Stimulated activated CD4-positive, alpha-beta T cell treated with anti-CD3 and anti-CD28 coated beads, Interleukin-15, amount 100 ng/mL, for 24 hours (primary cell): ENCODE measurements at places on chromosomes 11 and 22.

DNA sequence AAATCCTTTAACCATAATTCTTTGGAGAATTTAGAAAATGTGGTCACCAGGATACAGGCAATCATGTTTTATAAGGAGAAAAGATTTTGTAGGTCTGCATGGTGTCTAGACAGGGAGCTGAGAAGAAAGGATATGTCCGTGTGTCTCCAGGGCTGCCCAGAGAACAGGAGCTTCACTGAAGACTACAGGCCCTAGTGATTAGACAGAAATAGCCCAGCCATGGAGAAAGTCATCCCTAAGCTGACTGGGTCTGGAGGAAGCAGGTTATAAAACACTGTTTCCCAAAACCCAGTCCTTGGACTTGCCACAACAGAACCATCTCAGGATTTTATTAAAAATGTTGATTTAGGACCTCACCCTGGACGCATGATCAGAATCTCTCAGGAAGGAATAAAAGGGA is 84.4 kb downstream of the GALNT18 start:
- no peak for DNase-seq

- no peak for DNase-seq
Measured at GRCh38 chr22:49099496-49100124, 728.1 kb downstream of the BRD1 start.

- DNase-seq = no peak
Measured at GRCh38 chr11:32161293-32161692, 70.4 kb downstream of the RCN1 start.

DNA sequence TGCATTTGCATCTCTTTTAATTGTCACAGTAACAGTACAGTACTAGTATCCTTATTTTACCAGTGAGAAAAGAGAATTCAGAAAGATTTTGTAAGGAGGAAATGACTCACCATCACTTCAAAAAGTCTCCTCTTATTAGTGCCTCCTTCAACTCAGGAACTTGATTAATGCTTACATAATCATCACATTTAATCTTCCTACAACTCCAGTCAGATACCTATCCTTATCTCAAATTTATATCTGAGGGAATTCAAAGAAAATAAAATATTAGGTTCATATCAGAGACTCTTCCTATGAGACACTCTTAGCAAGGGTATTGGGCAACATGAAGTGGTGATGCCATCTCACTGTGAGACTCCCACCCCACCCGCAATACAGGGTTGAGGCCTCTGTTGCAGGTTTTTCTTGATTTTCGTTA is 26.1 kb upstream of the CTSC start:
- DNase-seq = no peak

DNA sequence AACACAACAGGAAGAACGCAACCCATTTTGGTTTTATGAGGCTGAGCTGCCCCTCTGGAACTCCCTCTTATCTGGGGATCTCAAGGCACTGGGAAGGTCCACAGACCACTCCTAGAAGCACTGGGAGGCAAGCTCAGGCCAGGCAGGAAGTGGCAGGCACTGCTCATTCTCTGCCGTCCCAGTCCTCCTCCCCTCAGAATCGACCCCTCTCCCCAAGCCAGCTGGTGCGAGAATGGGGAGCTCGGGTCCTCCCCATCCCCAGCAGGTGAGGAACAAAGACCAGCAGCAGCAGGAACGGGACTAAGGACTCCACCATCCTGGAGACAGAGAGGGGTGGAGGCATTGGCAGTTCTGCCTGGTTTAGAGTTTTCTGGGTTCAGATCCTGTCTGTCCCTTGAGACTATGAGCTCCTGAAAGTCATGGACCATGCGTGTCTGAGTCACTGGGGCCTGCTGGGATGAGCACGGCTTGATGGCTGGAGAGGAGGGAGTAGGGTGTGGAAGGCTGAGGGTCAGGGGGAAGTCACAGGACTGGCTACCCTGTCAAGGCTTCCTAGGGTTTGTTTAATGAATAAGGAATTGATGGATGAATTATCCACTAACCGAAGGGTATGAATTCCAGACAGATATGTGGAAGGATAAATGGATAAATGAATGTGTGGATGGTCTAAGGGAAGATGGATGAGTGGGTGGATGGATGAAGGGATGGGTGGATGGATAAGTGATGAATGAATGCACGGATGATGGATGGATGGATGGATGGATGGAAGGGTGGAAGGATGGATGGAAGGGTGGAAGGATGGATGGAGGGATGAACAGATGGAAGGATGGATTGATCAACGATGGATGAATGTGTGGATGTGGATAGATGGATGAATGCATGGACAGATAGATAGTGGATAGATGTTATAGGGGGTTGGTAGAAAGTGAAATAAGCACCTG is 6.4 kb downstream of the MYEOV start:
- no peak for DNase-seq

DNA sequence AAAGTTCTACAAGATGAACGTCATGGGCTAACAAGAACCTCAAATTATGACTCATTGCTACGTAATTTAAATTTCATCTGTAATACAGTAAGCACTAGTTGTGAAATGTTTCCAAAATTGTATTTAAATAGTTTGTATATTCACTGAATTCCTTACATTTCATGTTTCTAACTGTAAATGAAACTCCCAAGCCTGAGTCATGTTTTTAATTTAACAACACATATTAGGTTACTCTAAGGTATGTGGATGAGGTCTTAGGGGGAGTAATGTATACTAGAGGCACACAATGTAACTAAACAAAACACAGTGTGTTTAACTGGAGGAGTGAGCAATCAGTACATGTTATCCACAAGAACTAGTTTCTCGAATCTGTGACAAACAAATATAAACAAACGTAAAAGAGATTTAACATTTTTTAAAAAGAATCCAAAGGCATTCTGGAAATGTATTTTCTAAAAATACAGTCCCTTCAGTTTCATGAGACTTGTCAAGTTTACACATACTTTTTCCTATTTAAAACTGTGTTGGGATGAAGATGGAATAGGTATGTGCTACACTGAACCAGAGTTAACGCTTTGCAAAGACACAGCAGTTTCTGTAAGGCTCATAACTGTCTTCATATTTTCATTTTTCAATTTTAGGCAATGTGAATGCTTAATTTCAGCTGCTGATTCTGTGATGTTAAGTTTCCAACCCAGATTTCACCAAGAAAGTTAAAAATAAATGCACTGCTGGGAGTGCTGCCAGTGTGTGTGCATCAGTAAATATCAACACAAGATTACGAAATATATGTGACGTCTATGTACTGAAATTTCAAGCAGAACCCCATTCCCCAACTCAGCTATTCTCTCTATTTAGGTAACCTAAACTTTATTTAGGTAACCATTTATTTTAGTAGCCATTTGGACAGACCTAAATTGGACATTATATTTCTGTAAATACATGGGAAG is 52.6 kb downstream of the PITPNB start:
- DNase-seq = no peak

DNA sequence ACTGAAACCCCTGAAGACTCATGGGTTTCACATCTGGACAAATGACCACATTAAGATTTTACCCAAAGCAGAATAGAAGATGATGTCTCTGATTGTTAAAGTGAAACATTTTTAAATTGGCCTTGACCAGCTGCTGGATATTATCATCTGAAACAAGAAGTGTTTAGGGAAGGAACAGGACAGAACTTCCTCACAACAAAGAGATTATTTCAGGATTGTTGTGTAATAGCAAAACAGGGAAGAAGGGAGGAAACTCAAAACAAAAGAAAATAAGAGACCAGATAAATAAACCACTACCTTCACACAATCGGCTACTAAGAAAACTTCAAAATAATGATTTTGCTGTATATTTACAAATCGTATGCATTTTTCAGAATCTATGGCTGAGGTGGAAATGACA is 319.2 kb upstream of the API5 start:
- no peak for DNase-seq

- no peak for DNase-seq
Measured at GRCh38 chr11:121376130-121376529, 76.0 kb upstream of the SORL1 start.

DNA sequence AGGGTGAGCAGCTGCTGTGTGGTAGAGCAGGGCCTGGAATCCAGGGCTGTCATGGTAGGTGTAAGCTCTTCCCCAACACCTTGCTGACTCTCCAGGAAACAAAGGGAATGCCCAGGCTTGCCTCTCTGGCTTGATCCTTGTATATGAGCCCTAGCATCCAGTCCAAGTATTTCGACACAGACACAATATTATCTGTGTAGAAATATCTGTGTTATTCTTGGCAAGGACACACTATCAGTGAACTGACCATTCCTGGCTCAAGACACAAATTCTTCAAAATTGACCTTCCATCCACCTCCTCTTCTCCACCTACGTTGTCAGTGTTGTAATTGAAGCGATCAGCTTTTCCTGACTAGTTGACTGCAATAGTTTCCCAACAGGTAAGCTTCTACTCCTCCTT is 312.0 kb upstream of the NARS2 start:
- no peak for DNase-seq

GRCh38 chr11:96333191-96333719 is 9.7 kb downstream of the MAML2 start:
- no peak for DNase-seq

GRCh38 chr11:70338594-70338993 is 59.7 kb upstream of the CTTN start:
- DNase-seq = no peak

GRCh38 chr11:44681698-44682097 is 45.1 kb upstream of the TSPAN18 start:
- no peak for DNase-seq

DNA sequence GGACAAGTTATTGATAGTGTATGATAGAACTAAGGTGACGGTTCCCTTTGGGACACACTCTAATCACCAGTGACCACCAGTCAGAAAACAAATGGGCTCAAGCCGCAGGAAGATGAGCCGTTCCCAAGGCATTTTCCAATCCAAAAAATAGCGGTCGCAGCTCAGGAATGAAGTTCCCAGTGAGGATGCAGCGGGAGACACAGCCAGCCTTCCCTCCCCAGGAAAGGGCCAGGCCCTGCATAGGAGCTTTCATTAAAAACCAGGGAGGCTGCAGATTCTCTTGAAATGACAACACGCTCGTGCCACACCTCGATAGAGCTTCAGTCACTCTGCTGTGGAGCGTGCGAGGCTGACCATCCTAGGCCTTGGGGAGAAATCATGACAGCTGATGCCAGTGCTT is 65.8 kb upstream of the WNT7B start:
- DNase-seq = no peak

- DNase-seq = no peak
Measured at GRCh38 chr22:48555606-48556005, 1272.1 kb downstream of the BRD1 start.

GRCh38 chr11:118206391-118207031 is 18.3 kb downstream of the JAML start:
- no peak for DNase-seq

DNA sequence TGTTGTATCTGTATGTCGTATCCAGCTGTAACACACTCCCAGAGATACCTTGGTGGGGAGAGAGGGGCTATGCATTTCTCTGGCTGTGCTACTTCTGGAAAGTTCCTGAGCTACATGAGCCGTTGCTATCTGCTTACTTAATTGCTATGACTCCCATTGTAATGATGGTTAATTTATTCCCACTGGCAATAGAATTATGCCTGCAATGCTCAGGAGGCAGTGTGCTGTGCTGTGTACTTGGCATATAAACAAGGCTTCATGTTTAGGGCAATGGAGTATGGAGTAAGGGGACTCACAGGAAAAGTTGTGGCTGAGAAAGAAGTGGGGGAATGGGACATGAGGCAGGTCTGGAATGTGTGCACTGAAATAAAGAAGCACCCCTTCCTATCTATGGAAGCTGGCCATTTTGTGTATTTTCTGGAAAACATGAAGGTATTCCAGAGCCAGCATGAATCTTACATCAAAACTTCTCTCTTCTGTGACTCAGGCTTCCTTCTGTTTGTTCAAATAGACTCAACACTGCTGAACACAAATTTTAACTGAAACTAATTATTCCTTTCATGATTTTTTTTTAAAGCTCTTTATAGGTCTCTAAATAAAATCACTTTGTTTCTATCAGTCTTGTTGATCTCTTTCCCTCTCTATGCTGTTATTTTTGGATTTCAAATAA is 40.6 kb downstream of the CD44 start:
- no peak for DNase-seq

DNA sequence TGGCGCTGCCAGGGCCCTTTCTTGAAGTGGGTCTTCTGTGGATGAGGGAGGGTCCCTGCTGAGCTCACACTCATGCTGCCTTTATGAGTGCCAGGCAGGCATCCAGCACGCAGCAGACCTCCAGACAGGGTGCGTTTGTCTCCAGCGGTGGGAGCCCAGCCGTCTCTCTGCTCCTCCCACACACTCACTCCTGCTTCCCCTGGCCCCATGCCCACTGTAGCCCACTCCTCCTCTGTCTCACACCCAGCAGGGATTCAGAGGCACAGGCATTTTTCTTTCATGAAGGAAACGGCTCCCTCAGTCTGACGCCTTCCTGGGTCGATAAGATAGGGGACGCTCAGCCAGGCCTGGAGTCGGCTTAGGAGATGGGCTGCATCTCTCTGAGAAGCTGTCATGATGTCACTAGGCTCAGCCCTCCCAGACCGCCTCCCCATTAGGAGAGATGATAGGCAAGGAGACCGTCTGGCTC is 183.9 kb upstream of the NCAM1 start:
- DNase-seq = no peak

DNA sequence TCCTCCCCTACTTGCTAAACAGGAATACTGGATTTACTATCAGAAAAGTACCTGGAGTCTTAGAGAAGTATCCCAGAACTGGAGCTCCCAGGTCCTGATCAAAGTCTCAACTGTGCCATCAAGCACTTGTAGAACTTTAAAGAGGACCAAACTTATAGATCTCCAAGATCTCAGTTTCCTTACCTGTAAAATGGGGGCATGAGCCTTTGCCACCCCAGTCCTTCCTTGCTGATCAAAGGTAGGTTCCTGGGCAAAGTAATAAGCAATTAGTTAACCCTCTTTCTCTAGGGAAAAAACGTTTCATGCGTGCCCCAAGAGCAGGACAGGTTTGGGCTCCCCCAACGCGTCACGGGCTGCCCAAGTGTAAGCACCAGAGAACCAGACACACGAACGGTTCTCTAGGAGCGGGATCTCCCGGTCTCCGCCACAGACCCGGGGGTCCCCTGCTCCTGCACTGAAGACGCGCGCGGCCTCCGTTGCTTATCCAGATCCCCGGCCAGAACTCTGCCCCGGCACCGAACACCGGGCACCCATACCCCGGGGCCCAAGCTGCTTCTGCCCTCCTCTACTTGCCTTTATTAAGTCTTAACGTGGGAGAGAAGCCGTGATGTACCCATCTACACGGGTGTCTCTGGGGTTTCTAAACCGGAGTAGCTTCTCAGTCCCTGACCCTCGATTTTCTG is 505 bp downstream of the ZNF214 start:
- peak; percentile 4 for DNase-seq

DNA sequence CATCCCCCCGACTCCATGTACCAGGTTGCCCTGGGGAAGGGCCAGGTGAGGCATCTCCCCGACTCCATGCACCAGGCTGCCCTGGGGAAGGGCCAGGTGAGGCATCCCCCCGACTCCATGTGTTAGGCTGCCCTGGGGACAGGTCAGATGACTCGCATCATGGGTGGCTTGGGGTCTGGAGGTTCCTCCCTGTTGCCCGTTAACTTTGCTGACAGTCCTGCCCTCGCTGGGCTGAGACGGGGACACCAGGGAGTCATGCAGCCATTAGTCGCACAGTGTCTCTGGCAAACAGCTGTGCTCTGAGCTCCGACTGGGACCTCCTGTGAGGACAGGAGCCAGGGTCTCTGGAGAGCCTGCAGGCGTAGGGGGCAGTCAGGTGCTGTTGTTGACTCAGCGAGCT is 336.1 kb downstream of the TBC1D22A start:
- DNase-seq = no peak
